ENCODE measurements at places on chromosomes 11 and 22.
A peak's percentile ranks its signal among the peaks of the same experiment; 100 is the strongest.

GRCh38 chr22:49102367-49102766 is 725.3 kb downstream of the BRD1 start:
- DNase-seq, result no peak

DNA sequence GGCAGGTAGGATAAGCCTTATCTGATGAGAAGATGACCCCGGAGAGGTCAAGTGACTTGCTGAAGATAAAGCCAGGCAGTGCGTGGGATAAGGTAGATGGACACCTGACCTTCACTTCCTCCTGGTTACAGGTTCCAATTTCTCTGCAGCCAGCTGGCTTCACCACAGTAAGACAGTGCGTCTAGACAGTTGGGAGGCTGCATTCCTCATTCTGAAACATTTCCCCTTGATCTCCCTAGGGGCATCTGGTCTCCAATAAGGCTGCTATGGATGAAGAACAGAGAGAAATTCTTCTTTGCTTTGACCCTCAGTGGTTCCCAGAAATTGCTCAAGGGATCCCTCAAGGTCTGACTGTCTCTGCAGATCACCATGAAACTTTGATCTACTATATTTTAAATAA is 211.3 kb downstream of the MYO18B start:
- DNase-seq, result no peak

DNA sequence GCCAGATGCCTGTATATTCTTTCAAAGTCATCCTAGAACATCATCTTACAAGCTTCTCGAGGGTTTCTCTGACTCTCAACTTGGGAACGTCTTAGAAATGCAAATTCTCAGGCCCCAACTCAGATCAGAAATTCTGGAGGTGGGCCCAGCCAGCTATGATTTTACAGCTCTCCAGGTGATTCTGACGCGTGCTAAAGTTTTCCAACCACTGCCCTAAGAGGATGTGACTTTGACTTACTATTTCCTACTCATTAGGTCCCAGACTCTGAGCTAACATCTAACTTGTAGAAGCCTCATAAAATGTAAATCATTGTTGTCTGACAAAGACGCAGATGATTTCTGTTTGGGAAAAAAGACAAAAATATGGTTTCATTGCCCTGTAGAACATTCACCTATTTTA is 61.1 kb downstream of the IRAG1 start:
- no peak for DNase-seq

DNA sequence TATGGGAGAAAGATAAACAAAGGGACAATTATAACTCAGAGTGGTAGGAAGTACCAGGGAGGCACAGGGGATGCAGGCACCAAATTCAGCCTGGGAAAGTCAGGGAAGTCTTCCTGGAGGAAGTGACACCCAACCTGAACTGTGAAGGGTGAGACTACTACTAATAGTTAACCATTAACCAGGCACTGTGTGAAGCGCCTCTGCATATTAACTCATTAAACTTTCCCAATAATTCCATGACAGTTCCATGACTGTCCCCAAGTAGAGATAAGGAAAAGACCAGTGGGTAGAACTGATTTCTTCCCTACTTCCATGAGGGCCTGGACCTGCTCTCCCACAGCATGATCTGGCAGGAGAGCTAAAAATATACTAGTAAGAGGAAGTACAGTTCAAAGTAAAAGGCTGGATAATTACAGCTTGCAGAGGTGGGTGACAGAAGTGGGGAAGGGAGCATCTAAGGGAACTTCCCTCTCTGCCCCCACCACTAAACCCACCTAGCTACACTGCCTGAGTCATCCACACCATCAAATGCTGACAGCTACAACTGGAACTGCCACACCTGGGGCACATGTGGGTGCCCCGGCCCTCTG is 4.7 kb upstream of the AP1B1 start:
- peak; percentile 37 for DNase-seq

DNA sequence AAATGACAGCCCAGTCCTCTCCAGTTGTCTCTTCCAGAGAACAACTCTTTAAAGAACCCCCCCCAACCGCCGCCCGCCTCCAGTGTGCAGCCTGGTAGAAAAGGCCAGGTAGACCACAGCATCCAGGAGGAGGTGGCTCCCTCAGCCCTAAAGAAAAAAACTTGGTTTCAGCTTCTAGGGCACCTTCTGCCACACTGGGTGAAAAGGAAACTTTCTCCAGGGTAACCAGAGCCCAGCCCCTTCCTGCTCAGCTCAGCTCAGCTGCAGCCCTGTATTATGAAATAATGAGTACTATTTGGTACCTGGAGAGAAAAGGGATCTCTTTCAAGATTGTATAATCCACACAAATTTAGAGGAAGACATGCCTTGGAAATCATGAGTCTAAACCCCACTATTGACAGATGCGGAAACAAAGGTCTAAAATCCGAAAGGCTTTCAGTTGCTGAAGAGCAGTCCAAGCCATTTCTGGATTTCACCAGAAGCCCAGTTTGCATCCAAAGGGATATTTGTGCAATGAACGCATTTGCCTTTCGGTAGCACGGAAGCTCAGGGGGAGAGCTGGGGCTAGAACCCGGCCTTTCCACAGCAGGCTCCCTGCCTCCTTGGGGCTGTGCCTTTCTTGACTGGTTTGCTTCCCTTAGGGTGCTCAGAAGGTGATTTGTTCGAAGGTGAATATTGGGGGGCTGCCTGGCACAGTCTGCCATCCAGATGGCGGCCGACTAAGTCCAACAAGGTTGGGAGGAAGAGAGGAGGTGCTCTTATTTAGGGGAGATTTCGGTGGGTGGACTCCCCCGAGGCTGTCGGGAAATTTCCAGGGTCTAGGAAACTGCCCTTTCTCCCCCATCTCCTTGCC is 3.3 kb downstream of the FXYD6 start:
- peak; percentile 12 for DNase-seq

- no peak for DNase-seq
Measured at GRCh38 chr11:9187616-9188015, 77.5 kb downstream of the DENND5A start.

- no peak for DNase-seq
Measured at GRCh38 chr11:78497293-78497692, 77.4 kb downstream of the NARS2 start.

DNA sequence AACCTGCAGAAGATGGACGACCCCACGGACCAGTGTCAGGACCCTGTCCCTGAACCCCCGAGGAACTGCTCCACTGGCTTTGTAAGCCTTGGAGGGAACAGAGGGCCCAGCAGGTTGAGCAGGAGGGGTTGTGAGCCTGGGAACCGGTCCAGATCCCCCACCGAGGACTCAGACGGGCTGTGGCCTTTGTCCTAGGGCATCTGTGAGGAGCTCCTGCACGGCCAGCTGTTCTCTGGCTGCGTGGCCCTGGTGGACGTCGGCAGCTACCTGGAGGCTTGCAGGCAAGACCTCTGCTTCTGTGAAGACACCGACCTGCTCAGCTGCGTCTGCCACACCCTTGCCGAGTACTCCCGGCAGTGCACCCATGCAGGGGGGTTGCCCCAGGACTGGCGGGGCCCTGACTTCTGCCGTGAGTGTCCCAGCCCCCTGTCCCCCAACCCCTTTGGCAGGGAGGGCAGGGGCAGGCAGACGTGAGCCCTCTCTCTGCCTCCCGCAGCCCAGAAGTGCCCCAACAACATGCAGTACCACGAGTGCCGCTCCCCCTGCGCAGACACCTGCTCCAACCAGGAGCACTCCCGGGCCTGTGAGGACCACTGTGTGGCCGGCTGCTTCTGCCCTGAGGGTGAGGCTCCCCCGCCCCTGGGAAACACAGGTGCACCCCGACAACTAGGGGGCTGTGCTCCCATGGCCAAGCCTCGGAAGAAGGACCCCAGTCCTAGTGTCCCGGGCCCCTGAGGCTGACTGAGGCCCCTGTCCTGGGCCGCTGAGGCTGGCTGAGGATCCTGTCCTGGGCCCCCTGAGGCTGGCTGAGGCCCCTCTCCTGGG is 6.4 kb downstream of the MUC5AC start:
- no peak for DNase-seq

DNA sequence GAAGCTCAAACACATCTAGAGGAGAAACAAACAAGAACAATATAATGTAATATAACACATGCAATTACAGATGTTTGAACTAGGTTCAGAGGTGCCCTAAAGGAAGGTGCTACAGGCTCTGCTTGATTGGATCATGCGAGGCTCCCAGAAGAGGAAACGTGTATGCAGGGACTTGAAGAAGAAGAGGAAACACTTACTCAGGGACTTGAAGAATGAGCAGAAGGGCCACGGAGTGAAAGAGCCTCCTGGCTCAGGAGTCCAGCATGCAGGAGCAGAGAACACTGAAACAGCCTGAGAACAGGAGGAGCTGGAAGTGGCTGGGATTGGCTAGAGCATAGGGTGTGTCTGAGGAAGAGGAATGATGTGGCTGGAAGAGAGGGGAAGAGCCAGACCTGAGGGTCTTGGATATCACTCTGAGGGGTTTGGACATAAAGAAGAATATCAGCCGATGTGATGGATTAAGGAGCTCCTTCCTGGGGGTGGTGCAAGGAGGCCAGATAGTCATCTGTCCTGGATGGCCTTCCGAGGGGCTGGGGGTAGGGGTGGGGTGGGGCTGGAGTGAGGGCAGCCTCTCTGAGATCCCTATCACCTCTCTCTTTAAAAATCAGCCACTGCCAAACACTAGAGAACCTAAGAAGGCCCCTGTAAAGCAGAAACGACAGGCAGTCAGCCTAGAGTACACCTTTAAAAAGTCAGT is 16.8 kb downstream of the FZD4 start:
- DNase-seq, result no peak
